ENCODE measurements at places on chromosomes 2 and 18.

DNA sequence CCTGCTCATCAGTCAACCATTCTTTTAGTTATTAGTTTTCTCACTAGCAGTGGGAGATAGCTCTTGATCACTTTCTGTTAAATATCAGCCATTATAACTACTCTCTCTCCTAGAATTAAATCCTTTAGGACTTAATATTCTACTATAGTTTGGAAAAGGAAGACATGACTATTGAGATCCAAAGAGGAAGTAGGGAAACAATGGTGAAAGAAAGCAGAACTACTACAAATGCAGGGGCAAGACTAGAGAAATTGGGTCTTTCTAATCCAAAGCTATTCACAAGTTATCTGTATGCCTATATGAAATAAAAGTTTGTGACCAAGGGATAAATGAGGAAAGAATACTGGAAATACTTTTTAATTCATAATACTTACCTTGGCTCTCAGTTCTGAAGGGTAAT is 65.1 kb downstream of the SRBD1 start:
- no peak for DNase-seq

DNA sequence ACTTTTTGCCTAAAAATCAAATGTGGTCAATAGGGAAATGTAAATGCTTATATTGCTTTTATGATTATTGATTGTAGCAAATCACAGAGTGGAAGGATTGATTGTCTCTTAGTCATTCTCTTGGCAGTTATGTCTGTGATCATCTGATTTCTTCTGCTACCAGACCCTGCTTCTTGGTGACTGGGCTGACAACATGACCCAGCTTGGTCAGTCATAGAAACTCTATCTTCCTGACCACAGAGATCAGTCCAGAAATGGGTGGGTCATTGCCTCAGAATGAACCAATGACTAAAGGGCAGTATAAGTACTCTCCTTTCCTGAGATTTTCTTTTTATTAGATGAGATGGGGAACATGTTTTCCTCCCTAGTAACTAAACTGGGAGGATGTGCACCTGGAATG is 87.6 kb downstream of the MAIP1 start:
- DNase-seq, result no peak

DNA sequence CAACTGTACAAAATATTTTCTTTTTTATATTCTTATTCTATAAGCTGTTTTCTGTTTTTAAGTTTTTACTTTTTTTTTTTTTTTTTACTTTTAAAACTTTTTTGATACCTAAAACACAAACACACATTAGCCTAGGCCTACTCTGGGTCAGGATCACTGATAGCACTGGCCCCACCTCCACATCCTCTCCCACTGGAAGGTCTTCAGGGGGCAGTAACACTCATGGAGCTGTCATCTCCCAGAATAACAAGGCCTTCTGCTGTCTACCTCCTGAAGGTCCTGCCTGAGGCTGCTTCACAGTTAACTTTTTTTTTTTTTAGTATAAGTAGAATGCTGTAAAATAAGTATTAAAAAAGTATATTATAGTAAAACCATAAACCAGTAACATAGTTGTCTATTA is 415.1 kb downstream of the PTPRM start:
- DNase-seq, result no peak

- DNase-seq, result no peak
Observed at GRCh38 chr2:143700865-143701264, 571.6 kb downstream of the ARHGAP15 start.

GRCh38 chr2:213763963-213764362 is 479.7 kb downstream of the SPAG16 start:
- no peak for DNase-seq

- DNase-seq, result no peak
Observed at GRCh38 chr2:189574793-189575475, 5.7 kb downstream of the SLC40A1 start.

DNA sequence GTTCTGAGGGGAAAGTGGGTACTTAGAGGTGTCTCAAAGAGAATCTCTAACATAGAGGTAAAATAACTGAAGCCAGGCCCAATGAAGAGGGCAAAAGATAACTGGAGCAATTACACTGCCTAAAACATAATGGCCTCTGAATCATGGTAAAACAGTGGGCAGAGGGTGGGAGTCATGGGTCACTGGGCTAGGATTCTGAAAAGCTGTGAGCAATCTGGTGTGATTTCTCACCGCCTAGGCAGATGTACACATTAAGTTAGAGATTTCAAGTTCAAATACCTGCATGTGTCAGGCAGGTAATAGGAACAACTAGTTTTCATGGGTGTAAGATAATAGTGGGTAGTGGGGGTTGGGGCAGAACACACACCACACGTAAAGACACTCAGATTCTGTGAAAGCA is 45.6 kb downstream of the INSIG2 start:
- DNase-seq, result no peak

DNA sequence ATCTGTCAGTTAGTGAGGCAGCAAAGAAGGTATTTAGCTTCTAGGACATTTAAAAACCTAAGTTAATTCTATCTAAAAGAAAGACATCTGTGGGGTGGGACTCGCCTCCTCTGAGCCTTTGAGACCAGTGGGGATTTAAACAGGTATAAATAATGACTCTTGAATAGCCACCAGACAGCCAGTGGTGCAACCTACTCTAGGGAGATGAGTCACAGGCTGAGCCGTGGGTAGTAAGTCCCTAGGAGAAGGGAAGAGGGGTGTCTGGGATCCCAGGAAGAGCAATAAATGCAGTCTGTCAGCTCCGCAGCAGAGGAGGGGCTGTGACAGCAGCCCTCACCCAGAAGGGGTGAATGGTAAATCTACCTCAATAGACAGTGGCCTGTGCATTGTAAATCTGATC is 43.1 kb upstream of the GALNT3 start:
- no peak for DNase-seq

- DNase-seq, result no peak
Observed at GRCh38 chr2:130824492-130825061, 12.1 kb upstream of the ARHGEF4 start.

GRCh38 chr2:205613970-205614559 is 68.2 kb upstream of the NRP2 start:
- DNase-seq, result no peak

DNA sequence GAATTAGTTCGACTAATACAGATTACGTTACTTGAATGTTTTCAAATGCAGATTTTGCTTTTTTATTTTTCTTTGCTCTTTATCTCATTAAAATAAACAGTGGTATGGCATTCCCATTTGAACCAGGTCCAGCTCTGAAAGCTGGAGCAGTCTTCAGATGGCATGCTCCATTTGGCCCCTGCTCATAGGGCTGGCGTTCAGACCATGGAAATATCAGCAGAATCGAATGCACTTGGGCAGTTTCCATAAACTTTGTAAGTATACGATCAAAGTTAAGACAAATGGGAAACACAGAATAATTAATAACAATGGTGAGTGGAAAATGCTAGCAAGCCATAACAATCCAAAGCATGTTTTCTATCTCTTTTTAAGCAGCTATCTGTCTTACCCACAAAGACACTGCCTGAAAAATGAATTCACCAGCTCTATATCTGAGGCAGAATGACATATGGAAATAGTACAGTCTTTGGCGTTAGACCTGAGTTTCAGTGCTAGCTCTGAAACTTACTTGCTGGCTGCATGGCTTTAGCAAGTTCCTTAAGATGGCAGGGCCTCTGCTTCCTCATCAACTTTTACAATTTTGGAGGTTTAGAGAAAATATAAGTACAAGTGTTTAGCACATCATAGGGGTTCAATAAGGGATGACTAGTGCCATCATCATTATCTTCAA is 131.6 kb downstream of the BCL2 start:
- no peak for DNase-seq

DNA sequence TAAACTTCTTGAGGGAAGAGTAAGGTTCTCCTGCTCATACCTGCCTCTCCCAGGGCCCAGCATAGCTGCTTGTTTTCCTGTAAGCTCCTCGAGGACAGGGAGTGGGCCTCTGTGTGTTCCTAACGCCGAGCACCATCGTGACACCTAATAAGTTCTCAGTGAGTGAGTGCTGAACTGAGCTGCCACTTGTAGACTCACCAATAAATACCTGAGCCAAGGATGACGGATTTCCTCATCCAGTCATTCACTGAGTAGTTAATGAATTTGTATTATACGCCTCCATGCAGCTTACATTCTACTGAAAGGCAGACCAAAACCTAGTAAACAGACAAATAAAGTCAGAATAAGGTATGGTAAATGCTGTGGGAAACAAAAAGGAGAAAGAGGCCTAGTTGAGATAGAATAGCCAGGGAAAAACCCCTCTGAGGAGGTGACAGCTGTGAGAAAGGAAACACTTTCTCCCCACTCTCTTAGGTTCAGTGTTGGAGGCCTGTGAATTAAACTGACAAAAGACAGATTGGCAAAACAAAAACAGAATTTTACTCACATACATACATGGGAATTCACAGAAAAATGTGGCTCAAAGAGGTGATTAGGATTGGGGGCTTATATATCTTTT is 138.6 kb downstream of the B3GNT2 start:
- no peak for DNase-seq
